Amniotic epithelial cell (primary cell): ENCODE measurements at places on chromosomes 5 and 9.
A peak's percentile ranks its signal among the peaks of the same experiment; 100 is the strongest.

GRCh38 chr9:91905991-91906469, 44.0 kb downstream of the ROR2 start:
- no peak for DNase-seq

- peak; percentile 45 for DNase-seq
Measured at GRCh38 chr9:83622939-83623678, at the start of gene IDNK. Gene IDNK (plus strand): TSS chr9:83623143. CDS start chr9:83623172, 29 bp downstream.

- DNase-seq: no peak
Measured at GRCh38 chr5:135133698-135134515, 99.9 kb upstream of the PITX1 start.

GRCh38 chr9:76716085-76716672, 48.1 kb upstream of the PCA3 start:
- DNase-seq: no peak

DNA sequence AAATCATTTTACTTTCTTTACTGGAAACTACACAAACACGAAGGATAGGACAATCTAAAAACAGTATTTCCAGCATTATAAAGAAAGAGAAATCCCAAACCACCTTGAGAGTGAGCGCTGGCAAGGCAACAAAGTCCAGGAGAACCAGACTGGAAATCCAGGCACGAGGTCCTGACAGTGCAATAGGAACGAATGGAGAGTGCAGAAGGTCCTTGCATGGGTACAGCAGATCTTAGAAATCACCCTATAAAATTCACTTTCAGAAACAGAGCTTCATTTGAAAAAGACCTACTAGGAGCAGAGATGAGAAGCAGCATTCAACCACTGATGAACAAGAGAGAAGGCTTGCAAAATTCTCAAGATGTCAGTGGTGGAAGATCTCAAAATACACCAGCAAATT, 133.7 kb upstream of the ST8SIA4 start:
- no peak for DNase-seq

DNA sequence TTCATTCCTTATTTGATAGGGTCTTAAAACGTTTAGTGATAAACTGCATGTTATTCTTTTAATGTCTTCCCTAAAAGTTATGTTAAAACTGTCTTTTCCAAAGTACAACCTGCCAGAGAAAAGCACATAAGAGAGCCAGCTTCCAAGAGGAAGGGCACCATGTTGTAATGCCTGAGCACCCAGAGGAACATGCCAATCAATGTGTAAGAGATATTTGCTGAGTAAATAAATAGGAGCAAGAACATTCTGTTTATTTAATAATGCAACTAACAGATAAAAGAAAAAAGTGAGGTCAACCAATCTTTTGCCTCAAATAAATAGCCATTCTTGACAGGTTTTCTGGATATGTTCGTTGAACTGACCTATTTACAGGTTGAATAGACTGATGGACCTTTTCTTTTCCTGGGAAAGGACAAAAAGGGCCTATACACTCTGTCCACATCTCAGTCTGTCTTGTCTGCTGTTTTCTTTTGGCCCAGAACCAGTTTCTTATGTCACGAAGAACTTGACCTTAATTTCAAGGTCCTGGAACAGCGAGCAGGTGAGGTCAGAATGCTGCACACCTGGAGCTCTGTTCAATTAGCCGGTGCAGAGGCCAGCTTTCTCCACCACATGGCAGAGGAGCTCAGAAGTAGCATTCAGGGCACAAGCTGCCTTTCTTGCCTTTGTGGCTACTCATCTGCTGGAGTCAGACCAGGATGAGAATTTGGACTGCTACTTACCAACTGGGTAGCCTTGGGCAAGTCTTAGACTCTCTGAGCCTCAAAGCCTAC, 77.7 kb downstream of the PLCXD3 start:
- no peak for DNase-seq

DNA sequence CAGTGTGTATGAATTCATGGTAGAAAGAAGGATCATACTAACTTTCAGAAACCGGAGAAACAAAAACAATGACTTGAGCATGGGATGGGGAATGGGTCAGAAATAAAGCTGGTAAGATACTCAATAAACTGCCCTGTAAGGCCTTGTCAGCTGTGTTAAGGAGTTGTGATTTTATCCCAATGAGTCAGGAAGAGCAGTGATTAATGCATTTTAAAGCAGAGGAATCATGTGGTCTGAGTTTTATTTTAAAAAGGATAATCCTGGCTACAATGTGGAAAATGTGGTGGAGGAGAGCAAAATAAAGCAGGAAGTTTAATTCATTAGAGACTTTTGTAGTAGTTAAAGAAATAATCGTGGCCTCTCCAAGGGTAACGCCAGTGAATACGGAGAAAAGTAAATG, 28.7 kb downstream of the DHX29 start:
- peak; percentile 64 for DNase-seq

GRCh38 chr5:64947031-64947430, 178.3 kb downstream of the CWC27 start:
- peak; percentile 83 for DNase-seq

GRCh38 chr9:92770360-92770995, 5.8 kb upstream of the BICD2 start:
- DNase-seq: no peak

GRCh38 chr9:130739081-130739480, 45.5 kb downstream of the EXOSC2 start:
- no peak for DNase-seq

DNA sequence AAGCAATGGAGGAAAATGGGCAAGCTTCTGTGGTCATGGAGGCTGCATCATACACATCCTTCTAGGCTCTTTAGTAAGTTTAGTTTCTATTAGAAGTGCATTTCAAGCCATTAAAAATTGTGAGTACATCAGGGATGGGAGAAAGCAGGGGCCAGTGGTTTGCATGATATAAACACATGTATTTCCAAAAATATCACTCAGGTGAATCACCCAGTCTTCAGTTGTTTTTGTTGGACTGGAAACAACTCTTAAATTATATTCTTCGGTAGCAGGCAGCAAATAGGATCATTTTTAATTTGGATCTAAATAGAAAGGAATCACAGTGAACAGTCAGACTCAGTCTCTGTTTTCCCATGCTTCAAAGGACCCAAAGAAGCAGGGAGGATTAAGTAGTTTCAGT, 657.9 kb downstream of the TLR4 start:
- no peak for DNase-seq

DNA sequence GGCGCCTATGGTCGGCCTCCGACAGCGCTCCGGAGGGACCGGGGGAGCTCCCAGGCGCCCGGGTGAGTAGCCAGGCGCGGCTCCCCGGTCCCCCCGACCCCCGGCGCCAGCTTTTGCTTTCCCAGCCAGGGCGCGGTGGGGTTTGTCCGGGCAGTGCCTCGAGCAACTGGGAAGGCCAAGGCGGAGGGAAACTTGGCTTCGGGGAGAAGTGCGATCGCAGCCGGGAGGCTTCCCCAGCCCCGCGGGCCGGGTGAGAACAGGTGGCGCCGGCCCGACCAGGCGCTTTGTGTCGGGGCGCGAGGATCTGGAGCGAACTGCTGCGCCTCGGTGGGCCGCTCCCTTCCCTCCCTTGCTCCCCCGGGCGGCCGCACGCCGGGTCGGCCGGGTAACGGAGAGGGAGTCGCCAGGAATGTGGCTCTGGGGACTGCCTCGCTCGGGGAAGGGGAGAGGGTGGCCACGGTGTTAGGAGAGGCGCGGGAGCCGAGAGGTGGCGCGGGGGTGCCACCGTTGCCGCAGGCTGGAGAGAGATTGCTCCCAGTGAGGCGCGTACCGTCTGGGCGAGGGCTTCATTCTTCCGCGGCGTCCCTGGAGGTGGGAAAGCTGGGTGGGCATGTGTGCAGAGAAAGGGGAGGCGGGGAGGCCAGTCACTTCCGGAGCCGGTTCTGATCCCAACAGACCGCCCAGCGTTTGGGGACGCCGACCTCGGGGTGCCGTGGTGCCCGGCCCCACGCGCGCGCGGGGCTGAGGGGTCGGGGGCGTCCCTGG, 561 bp downstream of the DAPK1 start:
- DNase-seq: peak; percentile 32

DNA sequence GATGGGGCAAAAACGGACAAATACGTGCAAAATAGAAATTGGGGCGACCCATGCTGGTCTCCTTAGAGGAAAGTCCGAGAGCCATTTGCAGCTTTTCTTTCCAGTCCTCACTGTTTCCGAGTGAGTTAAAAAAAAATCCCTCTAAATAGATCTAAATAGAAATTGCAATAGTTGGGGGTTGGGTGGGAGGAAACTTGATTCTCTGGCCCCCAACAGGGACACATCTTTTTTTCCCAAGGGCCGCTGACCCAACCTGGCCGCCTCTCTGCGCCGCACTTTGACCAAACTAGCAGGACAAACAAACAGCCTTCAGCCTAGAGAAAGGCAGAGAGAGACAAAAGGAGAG, 2.8 kb upstream of the NKX2-5 start:
- DNase-seq: no peak

GRCh38 chr9:115951977-115952376, 201.6 kb upstream of the PAPPA start:
- DNase-seq: peak; percentile 7

DNA sequence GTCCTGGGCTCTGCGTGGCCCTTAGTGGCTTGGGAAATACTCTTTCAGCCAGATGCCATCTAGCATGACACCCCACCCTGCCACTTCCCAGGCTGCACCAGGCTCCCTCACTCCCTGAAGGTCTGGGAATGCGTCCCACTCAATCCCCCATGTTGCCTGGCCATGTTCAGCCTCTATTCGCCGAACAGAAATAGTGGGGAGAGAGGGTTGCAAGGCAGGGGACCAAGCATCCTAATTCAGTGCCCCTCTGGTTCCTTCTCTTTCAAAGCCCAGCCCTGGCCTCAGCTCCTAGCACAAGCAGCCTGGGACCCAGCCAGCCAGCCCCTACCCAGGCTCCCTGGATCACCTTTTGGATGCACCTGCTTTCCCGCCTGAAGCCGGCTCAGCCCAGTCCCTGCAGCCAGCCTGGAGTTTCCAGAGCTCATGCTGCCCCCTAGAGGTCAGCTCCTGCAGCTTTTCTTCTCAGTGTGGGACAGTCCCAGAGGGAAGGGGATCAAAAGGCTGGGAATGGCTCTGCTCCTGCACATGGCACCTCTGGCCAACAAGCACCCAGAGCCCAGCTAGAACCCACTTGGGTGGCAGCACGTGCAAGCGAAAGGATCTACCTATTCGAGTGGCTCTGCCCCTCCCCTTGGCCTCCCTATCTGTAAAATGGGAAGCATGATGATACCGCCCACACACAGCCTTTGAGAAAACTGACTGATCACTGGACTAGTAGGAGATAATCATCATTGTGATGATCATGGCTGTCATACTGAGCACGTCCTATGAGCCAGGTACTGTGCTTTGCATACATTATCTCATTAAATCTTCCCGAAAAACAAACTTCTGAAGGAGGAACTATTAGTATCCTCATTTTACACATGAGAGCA, 48.7 kb upstream of the C5orf58 start:
- DNase-seq: peak; percentile 23

GRCh38 chr5:132901036-132901435, 27.6 kb downstream of the LEAP2 start:
- no peak for DNase-seq

DNA sequence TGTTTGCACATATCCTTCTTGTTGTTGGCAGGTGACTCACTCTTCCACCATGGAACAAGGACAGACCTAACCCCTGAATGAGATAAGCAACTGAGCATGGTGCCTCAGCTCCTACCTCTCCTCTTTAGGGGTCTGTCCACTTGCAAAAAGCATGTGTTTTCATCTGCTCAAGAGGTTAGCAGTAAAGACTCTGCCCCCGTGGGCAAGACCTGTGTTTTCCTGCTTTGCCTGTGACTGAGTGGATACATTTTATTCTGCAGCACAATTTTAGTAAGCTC, 111.0 kb upstream of the LIFR start:
- peak; percentile 51 for DNase-seq

GRCh38 chr5:171953860-171954701, 52.4 kb downstream of the FBXW11 start:
- peak; percentile 57 for DNase-seq

- no peak for DNase-seq
Measured at GRCh38 chr5:111950660-111951059, 193.7 kb upstream of the NREP start.

DNA sequence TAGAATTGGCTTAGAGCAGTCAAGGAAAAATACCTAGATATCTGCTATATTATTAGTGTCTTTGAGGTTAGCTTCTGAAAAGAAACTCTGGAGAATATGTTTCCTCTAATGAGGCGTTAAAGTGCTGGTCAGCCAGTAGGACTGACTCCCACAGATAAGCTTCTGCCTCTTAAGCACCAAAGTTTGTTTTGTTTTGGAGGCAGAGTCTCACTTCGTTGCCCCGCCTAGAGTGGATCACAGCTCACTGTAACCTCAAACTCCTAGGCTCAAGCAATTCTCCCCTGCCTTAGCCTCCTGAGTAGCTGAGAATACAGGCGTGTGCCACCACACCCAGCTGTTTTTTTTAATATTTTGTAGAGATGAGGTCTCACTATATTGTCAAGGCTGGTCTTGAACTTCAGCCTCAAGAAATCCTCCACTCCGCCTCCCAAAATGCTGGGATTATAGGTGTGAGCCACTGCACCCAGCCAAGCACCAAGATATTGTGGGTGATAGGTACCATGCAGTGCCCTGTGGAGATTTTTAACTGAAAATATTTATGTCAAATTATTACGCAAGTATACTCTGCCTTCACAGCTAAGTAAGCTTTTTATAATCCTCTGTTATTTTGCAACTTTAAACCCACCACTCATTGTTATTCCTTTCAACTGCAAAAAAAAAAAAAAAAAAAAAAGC, 24.7 kb upstream of the TMEM171 start:
- peak; percentile 9 for DNase-seq

GRCh38 chr9:17520268-17521064, 58.4 kb upstream of the SH3GL2 start:
- DNase-seq: no peak

DNA sequence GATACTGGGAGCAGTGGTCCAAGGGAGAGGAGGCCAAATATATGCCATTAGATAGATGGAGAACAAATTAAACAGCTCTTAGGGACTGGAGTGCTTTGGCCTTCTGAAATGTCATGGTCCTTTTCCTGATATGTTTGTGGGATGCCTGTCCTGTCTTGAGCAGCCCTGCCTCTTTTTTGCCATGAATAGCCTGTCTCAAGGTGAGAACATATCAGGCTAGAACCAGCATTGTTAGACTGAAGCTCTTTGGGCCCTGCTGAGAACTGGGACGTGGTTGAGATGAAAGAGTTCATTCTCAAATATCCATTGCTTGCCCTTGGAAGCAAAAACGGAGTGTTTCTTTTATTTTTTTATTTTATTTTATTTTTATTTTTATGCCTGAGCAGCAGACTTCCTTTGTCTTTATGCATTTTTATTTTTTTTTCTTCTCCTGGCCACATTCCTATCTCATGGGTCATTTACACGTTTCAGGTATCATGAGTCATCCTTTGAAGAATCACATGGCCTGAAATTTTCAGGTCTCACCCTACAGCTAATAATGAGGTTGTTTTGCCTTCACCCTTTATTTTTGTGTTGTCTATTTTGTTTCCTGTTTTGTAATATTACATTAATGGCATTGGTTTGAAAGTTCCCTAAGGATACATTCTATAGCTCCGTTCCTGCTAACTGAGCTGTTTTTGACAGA, 371.4 kb downstream of the PSAT1 start:
- DNase-seq: no peak

DNA sequence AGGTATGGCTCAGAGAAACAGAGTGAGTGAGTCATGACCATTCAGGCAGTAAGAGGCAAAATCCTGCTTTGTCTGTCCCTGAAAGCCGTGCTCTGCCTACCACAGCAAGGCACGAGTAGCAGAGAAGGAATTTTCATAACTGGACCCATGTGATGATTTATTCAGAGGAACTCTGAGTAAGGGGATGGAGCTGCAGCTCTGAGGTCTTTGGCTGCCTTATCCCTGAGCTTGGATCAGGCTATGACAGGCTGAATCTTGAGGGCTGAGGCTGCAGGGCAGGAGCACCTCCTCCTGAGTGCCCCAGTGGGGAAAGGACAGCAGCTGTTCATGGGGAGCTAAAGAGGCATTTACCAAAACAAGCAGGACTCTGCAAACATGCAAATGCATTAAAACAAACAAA, 183.4 kb downstream of the PAPPA start:
- DNase-seq: peak; percentile 95

- DNase-seq: peak; percentile 65
Measured at GRCh38 chr5:120088836-120089235, 375.3 kb upstream of the PRR16 start.
